ENCODE measurements at places on chromosomes 3 and 15.
A peak's percentile ranks its signal among the peaks of the same experiment; 100 is the strongest.

GRCh38 chr15:79071901-79072300 is 18.7 kb downstream of the RASGRF1 start:
- no peak for DNase-seq

DNA sequence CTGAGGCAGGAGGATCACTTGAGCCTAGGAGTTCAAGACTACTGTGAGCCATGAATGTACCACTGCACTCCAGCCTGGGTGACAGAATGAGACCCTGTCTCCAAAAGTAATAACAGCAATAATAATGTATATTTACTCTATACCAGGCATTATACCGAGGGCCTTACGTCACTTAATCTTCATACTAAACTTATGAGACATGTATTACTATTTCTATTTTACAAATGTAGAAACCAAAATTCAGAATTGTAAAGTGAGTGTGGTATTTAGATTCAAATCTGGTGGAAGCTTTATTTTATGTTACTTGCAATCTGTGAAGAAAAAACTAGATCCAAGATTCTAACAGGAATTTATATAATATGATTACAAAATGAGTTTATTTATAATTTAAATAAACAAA is 9.7 kb upstream of the BLM start:
- no peak for DNase-seq

DNA sequence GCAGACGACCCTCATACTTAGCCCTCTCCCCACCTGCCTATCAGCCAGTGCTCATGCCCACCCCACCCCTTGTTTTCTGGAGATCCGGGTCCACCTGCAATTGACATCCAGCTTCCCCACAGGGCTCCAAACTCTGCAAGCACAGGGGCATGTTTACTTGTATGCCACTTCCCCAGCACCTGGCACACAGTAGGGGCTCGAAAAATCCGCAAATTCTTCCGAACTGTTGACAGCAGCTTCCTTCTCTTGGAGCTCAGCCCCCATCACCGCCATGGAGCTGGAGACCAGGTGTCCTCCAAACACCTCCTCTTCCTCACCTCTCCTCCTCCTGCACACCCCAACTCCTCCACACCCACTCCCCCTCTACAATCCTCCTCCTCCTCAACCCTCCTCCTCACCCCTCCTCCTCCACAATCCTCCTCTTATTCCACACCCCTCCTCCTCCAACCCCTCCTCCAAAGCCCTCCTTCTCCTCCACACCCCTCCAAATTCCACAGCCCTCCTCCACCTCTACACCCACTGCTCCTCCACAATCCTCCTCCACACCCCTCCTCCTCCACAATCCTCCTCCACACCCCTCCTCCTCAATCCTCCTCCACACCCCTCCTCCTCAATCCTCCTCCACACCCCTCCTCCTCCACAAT is 70.4 kb upstream of the BLM start:
- no peak for DNase-seq

DNA sequence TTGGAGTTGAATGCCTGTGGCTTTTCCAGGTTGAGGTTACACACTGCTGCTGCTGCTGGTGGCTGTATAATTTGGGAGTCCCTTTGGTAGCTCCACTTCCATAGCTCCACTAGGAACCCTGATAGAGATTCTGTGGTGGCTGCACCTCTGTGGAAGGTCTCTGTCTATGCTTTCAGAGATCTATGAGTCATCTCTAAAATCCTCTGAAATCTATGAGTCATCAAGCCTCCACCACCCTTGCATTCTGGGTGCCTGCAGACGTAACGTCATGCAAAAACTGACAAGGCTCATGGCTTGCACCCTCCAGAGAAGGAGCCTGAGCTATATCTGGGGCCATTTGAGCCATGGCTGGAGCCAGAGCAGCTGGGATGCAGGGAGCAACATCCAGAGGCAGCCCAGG is 1037.0 kb upstream of the CFAP20DC start:
- DNase-seq, result peak; percentile 40

DNA sequence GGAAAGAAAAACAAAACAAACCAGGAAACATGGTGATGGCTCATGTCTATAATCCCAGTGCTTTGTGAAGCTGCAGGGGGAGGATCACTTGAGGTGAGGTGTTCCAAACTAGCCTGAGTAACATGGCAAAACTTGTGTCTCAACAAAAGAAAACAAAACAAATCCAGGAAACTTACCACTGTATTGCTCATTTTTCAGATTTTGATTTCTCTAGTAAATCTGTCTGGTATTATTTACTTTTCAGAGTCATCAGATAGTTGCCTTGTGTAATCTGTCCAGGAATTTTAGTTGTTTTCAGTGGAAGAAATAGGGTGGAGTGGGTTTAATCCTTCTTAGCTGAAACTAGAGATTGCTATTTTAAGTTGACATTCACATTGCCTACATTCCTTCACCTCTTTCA is 91.8 kb upstream of the ALCAM start:
- DNase-seq, result peak; percentile 59

DNA sequence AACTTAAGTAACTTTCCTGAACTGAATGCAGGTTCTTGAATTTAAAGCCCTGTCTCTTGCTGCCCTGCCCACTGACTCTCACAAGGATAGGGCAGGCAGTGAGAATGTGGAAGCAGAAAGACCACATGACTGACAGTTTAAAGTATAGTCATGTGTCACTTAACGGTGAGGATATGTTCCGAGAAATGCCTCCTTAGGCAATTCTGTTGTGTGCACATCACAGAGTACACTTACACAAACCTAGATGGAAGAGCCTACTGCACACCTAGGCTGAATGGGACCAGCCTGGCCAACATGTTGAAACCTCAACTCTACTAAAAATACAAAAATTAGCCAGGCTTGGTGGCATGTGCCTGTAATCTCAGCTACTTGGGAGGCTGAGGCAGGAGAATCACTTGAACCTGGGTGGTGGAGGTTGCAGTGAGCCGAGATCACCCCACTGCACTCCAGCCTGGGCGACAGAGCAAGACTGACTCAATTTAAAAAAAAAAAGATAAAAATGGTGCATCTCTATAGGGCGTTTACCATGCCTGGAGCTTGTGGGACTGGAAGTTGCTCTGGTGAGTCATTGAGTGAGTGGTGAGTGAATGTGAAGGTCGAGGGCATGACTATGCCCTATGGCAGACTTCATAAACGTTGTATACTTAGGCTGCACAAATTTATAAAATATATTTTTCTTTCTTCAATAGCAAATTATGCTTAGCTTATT is 18.9 kb upstream of the COPG1 start:
- DNase-seq, result peak; percentile 75

- no peak for DNase-seq
Observed at GRCh38 chr3:13624671-13625125, 75.8 kb downstream of the FBLN2 start.

- no peak for DNase-seq
Observed at GRCh38 chr3:134388788-134389485, 14.7 kb upstream of the AMOTL2 start.

GRCh38 chr3:39278616-39278935 is 1.3 kb downstream of the CX3CR1 start:
- DNase-seq, result no peak

- DNase-seq, result peak; percentile 21
Observed at GRCh38 chr3:126834596-126835471, 130.8 kb downstream of the CHCHD6 start.

DNA sequence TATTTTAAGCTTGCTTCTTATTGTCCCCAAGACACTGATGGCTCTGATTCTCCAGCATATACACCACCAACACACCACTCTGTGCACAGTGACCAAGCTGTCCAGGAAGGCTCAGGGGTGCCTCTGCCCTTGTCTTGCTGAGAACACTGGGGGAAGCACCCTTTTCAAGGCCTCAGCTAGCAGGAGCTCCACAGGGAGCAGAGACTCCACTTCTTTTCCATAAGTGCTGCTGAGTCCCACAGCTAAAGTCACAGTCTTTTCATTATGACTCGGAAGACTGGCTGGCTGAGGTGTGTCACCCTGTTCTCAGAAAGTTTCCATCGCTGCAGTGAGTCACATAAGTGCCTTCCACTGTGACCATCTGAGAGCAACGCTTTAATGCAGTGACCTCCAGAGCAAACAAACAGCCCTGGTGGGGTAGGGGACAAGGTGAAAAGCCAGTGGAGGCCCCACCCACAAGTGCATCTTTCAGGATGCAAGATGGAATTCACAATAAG is 226.9 kb upstream of the CHRNA7 start:
- DNase-seq, result no peak

- DNase-seq, result no peak
Observed at GRCh38 chr3:55044486-55044885, 116.6 kb upstream of the LRTM1 start.

- DNase-seq, result no peak
Observed at GRCh38 chr15:22988811-22989210, 8.6 kb upstream of the CYFIP1 start.

DNA sequence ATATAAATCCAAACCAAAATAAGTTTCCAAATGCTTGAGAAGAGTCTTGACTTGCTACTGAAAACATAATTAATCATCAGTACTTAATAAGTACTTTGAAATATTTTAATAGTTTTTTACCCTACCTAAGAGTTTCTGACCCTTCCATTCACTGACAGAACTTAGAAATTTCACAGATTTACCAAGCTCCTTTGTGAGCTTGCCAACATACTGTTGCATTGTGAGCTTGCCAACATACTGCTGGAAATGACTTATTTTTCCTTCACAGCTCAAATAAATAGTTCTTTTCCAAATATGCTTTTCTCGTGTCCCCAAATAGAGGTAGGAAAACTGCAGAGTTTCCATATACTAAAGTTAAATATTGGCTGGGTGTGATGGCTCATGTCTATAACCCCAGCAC is 9.6 kb upstream of the AADAC start:
- DNase-seq, result no peak

GRCh38 chr15:78049691-78050440 is 27.6 kb downstream of the TBC1D2B start:
- peak; percentile 66 for DNase-seq

GRCh38 chr15:80172401-80172800 is 19.6 kb downstream of the FAH start:
- DNase-seq, result no peak

DNA sequence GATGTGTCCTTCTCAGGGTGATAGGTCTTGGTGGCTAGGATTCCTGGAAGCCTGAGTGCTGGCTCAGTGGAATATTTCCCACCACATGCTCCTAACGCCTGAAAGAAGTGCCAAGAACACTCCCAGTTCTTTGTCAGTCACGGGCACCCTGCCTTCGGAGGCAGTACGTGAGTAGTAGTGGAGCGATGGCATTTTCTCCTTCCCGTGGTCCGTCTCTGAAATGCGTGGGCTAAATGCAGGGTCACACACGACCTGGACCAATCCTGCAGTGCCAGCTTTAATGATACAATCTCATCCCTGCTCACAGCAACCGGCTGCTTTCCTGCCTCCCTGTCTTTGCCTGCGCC is 14.5 kb downstream of the H1-8 start:
- peak; percentile 39 for DNase-seq

DNA sequence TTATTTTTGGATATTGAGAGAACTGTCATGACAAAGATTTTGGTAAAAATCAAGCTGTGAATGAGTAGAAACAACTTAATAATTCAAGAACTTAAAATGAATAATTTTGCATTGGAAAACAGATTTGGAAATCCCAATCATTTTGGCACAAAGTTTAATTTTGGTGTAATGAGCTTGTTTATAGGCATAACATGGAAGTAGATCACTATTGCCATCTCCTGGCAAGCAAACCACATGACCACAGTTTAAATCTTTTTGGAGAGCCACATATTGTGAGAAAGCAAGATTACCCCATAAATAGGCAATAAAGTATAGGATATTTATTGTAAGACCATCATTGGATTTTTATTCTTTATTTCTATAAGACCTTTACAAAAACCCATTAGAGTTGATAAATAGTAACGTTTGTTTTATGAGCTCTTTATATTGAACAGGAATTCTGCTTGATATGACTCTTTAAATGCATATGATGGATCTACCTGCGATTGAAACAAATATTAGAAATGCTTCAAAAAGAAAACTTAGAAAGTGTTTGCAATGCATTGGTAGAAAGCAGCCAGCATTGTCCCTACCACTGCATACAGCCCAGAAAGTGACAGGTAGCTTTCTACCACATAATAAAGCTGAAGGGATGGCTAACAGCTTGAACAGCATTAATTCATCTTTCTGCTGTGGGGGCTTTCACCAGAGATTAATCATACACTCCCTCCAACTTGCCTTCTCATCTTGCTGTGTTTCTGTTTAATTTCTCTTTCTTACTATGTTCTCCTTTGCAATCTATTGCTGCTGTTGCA is 766.8 kb downstream of the TBL1XR1 start:
- peak; percentile 55 for DNase-seq

DNA sequence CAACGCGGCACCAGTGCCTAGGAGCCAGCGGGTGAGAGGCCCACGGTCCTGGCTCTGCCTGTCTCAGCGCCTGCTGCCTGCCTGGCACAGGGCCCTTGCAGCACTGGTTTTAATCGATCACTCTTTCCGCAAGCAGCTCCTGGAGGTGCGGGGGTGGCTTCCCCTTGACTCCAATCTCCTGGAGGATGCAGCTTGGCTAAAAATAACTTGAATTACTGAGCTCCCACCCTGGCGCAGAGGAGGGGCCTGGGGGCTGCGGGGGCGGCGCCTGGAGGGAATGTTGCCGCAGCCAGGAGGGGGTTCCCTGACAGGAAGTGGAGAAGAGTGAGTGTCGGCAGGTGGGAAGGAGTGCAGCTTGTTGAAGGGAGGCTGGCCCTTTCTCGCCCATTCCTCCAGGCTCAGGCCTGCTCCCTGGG is 9.9 kb upstream of the RPL29 start:
- DNase-seq, result peak; percentile 47

DNA sequence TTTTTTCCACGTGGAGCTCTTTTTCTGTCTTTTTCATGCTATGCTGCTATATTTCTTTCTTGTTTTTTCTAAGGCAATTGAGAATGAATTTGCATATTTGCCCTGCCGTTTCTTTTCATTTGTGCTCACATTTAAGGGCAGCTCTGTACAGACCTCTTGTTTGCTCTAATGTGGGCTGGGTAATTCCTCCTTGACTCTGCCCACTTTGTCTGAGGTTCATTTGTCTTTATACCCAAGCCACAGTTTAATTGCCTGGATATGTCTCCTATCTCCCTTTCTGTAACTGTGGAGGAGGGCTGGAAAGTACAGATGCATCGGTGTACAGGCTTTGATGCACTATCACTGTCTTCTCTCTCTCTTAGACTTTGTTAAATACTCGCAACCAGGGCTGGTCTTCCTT is 195.9 kb downstream of the EPHB1 start:
- no peak for DNase-seq

DNA sequence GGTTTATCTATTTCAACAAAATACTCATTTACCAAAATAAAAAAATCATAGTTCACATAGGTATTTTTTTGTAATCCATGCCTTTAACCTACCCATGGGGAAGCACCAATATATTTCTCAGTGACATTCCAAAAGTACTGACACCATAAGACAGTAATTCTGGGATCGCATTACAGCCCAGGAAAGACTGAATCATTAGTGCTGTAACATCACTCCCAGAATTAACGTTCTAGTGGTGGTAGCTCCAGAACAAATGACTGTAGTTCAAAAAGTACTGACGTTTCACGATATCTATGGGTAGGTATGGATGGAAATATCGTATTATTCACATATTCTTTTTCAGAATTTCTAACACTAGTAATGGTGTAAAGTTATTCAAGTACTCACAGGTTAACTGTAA is 54.3 kb upstream of the NEK10 start:
- peak; percentile 70 for DNase-seq

- no peak for DNase-seq
Observed at GRCh38 chr15:95458721-95459120, 871.8 kb upstream of the NR2F2 start.

GRCh38 chr15:79659691-79660090 is 227.6 kb downstream of the MINAR1 start:
- no peak for DNase-seq

Data from astrocyte of the spinal cord (primary cell).